ENCODE measurements at places on chromosomes 7 and 10. TPM values are rescaled to one million over a fixed set of nuclear protein-coding genes. Genes with fewer than 3 reads are reported as not detected.

Gene MACC1
- total RNA-seq, result 1.0 TPM

Gene ANKRD61
- total RNA-seq, result not detected

Gene LOXL4
- 0.10 TPM for total RNA-seq

Gene EN2
- total RNA-seq, result not detected

Gene IDI2
- total RNA-seq, result not detected

Gene SHH
- 0.10 TPM for total RNA-seq

Gene HMX3
- total RNA-seq, result not detected

Gene TWIST1
- not detected for total RNA-seq

Gene CCL24
- total RNA-seq, result not detected

Gene EPO
- total RNA-seq, result not detected

Gene CD36
- total RNA-seq, result 364 TPM

Gene OR2AE1
- not detected for total RNA-seq

Gene ZNF727
- total RNA-seq, result 0.52 TPM

Gene FAS
- 53.3 TPM for total RNA-seq

Gene PON3
- total RNA-seq, result not detected

Gene VAX1
- not detected for total RNA-seq

Gene IL6
- 36.0 TPM for total RNA-seq

Gene MPP7
- total RNA-seq, result 24.5 TPM

Gene DNAH11
- under 0.01 TPM for total RNA-seq
